ENCODE measurements at places on chromosomes 1 and 21.

GRCh38 chr1:67608661-67609576 is 76.1 kb upstream of the GADD45A start:
- DNase-seq: no peak

DNA sequence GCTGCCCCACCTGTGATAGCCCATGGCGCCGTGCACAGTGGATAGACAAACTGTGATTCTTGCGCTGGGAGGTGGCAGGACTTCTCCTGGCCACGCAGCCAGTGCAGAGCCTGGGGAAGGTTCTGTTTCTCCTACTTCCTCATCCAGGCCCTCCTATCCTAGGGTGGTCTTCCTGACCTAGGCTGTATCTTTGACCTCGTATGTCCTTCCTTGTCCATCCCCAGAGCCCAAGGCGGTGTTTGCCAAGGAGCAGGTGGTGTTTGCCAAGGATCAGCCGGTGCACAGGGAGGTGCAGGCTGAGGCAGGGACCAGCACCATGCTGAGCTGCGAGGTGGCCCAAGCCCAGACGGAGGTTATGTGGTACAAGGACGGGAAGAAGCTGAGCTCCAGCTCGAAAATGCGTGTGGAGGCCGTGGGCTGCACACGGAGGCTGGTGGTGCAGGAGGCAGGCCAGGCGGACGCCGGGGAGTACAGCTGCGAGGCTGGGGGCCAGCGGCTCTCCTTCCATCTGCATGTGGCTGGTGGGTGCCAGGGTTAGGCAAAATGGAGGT is 63.9 kb downstream of the OBSCN start:
- no peak for DNase-seq

- no peak for DNase-seq
Observed at GRCh38 chr1:36177589-36178431, 21.9 kb downstream of the MAP7D1 start.

DNA sequence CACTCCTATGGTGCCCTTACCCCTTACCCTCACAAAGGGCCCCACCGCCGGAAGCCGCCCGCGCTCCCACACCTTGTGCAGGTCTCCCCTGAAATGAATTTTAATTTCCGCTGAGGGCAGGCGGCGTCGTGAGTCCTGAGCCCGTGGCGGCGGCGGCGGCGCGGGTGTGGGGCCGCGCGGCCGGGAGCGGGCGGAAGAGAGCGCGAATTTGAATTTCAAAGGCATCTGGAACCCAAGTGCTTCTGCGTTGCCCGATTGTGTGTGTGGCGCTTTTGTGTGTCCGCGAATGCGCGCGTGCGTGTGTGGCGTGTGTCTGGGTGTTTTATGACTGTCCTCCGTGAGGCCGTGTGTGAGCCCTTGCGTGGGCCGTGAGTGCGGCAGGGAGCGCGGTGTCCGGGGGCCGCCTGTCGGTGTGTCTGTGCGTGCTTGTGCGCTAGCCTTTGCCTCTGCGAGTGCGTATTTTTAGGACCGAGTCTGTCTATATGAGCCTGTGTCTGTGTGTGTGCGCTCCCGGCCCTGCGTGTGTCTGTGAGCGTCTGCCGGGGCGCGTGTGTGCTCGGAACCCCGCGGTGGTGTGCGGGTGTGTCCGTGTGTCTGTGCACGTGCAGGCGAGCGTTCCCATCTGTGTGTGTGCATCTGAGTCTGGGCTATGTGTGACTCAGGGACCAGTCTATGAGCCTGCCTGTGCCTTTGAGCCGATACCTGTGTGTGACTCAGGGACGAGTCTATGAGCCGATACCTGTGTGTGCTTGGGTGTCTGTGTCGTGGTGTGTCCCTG is 7.9 kb upstream of the ADGRB2 start:
- DNase-seq: no peak

DNA sequence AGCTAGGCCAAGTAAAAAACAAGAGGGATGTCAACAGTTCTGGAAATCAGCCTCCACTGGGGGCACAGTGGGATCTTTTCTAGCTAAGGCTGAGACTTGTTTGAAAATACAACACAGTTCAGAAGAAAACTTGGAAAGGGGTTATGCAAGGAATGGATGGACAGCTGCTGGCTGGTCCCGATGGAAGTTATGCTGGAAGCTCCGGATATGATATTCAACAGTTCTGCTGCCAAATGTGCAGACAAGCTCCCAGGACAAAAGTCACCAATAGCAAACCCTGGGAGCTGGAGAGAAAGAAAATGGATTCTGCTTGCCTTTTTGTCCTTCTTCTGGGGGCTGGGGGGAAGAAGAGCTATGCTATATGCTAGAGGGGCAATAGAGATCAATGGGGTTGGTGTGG is 14.3 kb downstream of the LMX1A start:
- DNase-seq: no peak

GRCh38 chr1:115330480-115331013 is 7.5 kb downstream of the NGF start:
- no peak for DNase-seq

GRCh38 chr1:1551524-1552262 is 11.3 kb upstream of the TMEM240 start:
- no peak for DNase-seq

GRCh38 chr1:31643976-31644559 is 608 bp downstream of the PEF1 start:
- DNase-seq: no peak

- DNase-seq: peak; percentile 57
Observed at GRCh38 chr1:152049291-152050083, 12.7 kb upstream of the S100A11 start.

- DNase-seq: no peak
Observed at GRCh38 chr1:229086686-229087085, 184.2 kb upstream of the RAB4A start.

DNA sequence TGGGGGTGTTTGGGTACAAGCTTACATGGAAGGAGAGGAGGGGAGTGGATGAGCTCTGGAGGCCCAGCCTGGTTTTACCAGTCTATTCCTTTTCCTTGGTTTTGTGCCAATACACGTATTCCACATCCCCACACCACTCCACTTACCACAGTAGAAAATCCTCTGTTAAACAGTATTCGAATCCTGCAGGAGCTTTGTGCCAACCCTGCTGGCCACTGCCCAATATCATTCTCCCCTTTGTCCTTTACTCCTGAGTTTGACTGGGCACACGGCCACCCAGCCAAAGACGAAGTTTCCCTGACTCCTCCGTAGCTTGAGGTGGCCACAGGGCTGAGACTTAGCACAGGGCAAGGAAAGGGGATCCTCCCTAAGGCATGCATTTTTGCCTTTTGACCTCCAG is 61.6 kb downstream of the TMCO4 start:
- DNase-seq: no peak

DNA sequence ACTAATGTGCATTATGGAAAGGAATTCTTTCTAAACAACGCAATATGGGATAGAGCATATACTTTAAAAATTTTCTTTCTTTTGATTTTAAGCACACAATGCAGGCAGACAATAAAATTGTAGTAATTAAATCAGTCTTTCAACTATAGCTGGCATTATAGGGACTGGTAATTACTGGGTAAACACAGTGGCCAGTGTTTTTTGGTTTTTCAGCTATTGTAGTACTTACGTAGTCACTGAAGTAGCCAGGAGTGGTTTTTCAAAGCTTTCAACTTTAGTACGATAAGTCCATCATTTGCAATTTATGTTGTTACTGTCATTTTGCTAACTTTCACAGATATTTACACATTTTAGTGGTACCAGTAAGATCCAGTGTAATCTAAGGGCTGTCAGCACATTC is 50.6 kb downstream of the RAB3GAP2 start:
- no peak for DNase-seq

DNA sequence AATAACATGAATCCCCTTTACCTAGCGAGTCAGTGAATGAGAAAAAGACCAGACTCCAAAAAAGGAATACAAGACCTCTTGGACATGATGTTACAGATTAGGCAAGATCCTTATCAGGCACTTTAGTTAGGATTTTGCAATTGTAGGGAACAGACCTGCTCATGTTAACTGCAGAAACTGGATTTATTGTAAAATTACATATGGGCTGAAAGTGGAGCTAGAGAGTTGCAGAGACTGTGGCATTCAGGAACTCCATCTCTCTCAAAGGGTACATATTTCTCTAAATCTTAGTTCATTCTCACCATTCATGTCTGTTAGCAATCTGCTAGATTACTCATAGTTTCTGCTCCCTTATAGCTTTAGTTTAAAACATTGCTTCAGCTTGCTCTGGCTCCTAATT is 142.2 kb downstream of the PAPPA2 start:
- DNase-seq: no peak

- DNase-seq: no peak
Observed at GRCh38 chr1:193498088-193498655, 311.8 kb upstream of the B3GALT2 start.

GRCh38 chr1:232574889-232575762 is 54.8 kb downstream of the SIPA1L2 start:
- DNase-seq: no peak

DNA sequence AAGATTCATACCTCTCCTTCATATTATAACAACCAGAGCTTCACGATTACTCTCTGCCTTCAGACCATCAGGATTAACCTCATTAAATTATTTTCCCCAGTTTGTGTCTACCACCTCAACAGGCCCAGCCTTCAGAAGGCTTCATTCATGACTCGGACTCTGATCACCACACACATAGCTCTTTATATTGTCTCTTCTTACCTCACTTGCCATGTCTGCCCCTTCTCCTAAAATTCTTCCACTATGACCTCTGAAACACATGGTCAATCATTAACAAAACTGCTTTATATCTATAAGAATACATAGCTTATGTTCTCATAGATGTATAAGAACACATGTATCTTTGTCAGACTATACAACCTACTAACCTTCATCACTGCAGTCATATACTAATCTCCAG is 79.8 kb downstream of the USP1 start:
- DNase-seq: no peak

DNA sequence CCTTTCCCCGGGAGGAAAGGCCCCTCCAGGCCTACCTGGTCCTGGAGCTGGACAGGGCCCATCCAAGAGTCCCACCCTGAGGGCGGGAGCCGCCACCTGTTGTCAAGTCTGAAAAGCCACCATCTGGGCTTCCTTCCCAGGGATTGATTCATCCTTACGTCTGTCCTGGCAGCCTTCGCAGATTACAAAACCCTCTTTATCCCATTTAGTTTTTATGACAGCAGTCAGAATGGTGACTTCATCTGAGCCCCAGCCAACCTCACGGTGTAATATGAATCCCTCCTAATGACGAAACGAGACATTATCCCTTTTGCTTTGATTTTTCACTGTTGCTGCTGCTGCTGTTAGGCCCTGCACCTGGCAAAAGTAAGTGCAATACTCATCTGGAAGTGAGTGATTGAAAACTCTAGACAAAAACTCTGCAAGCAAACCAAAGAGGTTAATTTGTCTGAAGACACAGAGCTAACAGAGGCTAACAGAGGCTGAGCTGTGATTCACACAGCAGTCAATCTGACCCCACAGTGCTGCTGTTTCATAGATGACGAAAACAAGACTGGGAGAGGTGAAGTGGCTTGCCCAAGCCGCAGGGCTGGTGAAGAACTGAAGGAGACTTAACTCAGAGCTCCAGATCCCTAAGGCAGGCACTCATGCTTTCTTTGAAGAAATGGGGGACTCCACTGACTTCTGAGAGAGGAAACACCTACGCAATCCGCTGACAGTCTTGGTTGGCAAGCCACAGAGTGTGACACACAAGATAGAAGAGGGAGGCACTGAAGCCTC is 30.0 kb upstream of the S100A7 start:
- peak; percentile 91 for DNase-seq

DNA sequence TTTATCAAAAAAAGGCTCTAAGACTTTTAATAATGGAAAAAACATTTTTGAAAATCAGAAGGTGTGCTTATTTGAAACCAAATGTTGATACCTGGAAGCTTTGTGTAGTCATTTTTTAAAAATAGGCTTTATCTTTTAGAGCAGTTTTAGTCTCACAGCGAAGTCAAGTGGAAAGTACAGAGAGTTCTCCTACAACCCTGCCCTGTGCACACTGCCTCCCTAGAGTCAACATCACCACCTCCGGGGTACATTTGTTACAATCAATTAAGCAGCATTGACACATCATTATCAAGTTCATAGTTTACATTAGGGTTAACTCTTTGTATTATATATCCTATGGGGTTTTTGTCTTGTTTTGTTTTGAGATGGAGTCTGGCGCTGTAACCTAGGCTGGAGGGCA is 10.7 kb upstream of the ERO1B start:
- no peak for DNase-seq

DNA sequence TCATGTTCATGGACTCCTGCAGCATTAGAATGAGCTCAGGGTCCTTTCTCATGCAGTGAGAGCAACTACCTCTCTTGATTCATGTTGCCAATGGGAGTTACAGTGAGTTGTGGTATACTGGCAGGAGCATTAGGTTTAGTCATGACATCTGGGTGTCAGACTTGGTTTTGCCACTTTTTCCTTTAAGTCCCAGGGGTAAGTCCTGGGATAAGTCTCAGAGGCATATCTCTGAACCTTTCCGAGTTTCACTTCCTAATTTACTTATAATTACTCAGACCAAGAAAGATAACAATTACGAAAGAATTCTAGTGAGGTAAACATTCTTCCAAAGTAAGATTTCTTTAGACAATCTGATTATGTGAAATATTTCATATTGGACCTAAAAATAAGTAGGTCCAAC is 606.0 kb downstream of the SMYD3 start:
- DNase-seq: no peak

- no peak for DNase-seq
Observed at GRCh38 chr1:40204856-40205255, 42.9 kb upstream of the TMCO2 start.

GRCh38 chr1:56688522-56689026 is 43.5 kb downstream of the PRKAA2 start:
- peak; percentile 74 for DNase-seq

- DNase-seq: peak; percentile 30
Observed at GRCh38 chr1:119141020-119141424, 569 bp upstream of the WARS2 start.

DNA sequence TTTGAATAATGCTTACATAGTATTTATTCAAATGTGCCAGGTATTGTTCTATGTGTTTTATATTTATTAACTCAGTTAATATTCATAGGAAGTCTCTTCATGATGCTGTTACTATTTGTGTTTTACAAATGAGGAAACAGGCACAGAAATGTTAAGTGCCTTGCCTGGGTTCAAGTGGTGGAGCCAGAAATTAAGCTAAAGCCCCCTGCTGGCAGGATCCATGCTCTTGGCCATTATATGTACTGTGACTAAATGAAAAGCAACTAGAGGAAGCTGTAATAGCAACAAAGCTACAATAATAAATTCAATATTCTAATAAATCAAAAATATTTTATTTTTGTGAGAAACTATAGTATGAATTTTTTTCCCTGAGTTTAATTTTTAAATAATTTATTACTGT is 30.0 kb downstream of the IARS2 start:
- no peak for DNase-seq

DNA sequence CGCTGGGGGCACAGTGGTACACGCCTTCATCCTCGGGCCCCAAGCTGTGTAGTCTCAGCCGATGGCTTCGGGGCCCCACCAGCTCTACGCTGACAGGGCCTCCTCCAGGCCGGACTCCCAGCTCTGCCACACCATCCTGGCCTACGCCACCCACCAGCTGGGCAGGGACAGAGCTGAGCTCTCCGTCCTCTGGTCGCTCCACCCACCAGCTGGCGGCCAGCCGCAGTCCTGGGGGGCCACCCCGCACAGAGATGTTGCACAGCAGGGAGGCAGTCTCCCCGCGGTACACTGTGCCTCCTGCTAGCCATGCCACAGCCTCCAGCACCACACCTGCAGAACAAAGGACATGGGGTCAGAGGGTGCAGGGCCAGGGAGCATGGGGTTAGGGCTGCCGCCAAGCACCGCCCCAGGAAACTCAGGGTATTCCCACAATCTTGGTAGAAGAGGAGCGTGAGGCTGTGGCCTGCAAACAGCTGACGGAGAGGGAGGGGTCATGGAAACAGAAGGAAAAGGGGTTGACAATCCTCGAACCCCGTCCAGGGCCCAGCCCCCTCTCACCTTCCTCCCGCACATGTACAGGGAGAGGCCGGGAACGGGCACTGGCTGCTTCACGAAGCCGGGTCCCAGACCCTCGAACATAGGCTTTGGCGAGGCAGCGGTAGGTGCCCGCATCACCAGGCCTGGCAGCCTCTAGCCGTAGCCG is 5.9 kb downstream of the IGSF8 start:
- DNase-seq: no peak
